Osteoblast (primary cell): ENCODE measurements at places on chromosomes 5 and 9. TPM values are rescaled to one million over a fixed set of nuclear protein-coding genes. Genes with fewer than 3 reads are reported as not detected.

GRCh38 chr5:142878111-142878510, 107.9 kb downstream of the ARHGAP26 start:
- no peak for DNase-seq

DNA sequence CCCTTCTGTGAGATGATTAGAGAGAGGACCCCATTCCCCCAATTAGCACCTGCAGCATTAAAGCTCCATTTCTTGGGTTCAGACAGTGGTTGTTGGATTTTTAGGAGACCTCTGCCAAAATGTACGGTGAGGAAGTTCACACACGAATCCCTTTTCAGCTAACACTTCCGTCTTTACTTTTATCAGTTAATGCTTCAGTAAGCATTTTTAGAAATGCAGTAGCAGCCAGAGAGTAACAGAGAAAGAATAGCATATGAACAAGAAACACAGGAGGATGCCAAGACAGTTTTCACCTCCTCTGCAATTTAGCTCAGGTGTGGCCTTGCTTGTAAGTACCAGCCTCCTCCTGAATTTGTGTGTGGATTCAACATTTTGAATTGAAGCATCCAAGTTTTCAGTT, 312.9 kb downstream of the ISL1 start:
- DNase-seq, result no peak

NPDC1 gene
- total RNA-seq, result 10.0 and 10.1 TPM in 2 replicates

STK32A gene
- 1.2 and 1.8 TPM in 2 replicates for total RNA-seq
